Left lobe of liver (tissue), 2 donors: ENCODE measurements at places on chromosomes 5 and 9. TPM values are rescaled to one million over a fixed set of nuclear protein-coding genes. Genes with fewer than 3 reads are reported as not detected.

DNA sequence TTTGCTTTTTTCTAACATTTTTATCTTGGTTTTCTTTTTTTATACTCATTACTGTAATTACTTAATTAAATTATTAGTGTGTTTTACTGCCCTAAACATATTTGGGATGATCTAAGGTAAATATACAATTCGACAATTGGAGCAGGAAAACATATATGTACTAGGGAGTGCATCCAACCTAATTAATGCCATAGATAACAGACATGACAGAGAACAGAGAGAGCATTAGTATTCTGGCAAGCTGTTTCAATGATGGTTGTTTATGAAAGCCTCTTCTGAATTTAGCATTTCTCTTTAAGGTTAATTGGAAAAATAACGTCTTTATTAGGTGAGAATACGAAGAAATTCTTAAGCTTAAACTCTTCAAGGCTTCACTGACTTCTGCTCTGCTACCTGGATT is 300.1 kb upstream of the PRR16 start:
- DNase-seq, result no peak

DNA sequence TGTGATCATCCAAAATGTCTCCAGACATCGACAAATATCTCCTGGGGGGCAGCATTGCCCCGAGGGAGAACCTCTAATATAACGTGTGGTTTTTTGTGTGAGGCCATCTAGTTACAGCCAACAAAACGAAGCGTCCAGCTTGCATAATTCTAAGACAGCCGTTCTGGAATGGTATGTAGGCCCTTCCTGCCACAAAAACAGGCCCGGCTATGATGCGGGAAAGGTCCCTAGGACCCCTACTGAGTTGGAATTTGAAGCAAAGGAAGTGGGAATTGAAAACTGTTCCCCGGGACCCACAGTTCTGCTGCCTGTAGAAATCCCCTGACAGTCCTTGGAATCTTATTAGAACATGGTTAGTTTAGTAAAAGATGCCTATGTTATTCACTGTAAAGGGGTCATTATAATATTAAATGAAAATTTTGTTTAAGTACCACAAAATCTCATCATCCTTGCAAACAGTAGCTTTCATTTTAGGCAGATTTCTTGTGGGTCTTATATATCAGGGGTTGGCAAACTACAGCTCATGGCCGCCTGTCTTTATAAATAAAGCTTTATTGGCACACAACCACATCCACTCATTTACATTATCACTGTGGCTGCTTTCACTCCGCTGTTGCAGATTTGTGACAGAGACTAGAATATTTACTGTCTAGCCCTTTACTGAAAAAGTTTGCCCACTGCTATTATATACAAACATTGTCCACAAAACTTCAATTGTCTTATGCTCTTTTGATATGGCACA is 70.7 kb downstream of the MSX2 start:
- no peak for DNase-seq

DNA sequence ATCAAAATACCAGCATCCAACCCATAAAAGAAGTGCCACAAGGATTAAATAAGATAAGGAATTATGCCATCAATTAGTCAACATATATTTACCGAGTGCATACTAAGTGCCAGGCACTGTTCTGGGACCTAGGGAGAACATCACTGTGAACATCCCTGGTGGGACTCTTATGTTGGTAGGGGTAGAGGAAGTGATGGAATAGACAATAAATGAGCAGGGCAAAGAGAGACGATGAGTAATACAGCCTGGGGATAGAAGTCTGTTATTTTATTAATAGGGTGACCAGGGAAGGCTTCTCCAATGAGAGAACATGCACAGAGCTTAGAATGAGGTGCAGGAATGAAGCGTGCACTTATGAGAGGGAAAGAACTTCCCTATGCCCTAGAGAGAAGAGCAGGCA is 47.4 kb upstream of the VLDLR start:
- DNase-seq, result no peak

- no peak for DNase-seq
Observed at GRCh38 chr9:36045610-36046009, 8.9 kb downstream of the RECK start.

- DNase-seq, result no peak
Observed at GRCh38 chr5:61881821-61882487, 424.1 kb upstream of the KIF2A start.

RNF180 gene
- 4.4 TPM for total RNA-seq

IGIP gene
- total RNA-seq, result 7.0 TPM

LMX1B gene
- not detected for total RNA-seq

PCDHB15 gene
- 0.38 TPM for total RNA-seq

CEP78 gene
- total RNA-seq, result 10.8 TPM

PCDHB11 gene
- 0.20 TPM for total RNA-seq

SNCB gene
- total RNA-seq, result not detected

FABP6 gene
- not detected for total RNA-seq

PCDHGA2 gene
- total RNA-seq, result 1.1 TPM
